Effector CD8-positive, alpha-beta T cell (primary cell): ENCODE measurements at places on chromosomes 5 and 9.

DNA sequence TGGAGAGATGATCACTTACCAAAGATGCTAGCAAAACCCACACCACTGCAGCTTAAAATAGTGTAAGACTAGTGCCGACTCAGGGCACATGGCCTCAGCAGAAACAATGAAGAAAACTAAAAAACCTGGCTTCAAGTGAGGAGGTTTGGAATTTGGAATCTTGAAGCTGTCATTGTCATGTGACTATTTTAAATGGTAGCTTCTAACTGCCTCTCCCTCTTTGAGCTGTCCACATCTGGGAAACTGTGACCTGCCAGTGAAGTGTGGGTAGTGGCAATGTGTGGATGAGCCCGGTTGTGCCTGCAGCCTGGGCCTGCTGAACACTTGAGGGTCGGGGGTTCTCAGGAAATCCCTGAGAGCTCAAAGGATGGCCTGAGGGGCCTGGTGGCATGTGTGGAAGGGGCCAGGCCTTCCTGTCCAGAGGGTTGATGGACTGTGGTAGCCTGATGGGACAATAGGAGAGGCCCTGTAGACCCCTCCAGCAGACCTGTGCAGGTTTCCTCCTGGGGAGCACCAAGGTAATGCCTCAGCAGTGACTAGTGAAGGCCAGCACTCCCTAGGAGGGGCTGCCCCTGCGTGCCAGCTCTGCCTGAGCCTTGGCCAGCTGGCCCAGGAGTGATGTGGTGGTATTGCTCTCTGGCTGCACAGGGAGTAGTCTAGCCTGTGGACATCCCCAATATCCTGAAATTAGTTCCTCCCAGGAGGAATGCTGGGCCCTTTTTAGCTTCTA, 13.6 kb downstream of the USP20 start:
- no peak for DNase-seq

GRCh38 chr9:89375191-89375760, 57.0 kb downstream of the SECISBP2 start:
- no peak for DNase-seq

GRCh38 chr5:148333262-148333849, 2.0 kb upstream of the SPINK9 start:
- DNase-seq, result no peak

GRCh38 chr5:74546796-74547195, 93.7 kb downstream of the ENC1 start:
- no peak for DNase-seq

GRCh38 chr5:169272111-169272510, 28.8 kb downstream of the SLIT3 start:
- no peak for DNase-seq

DNA sequence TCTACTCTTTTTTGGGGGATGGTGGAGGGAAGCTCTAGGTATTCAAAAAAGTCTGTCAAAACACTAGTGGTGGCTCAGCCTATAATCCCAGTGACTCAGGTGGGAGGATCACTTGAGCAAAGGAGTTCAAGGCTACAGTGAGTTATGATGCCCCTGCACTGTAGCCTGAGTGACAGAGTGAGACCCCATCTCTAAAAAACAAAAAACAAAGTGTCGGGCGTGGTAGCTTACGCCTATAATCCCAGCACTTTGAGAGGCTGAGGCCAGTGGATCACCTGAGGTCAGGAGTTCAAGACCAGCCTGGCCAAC, 15.8 kb upstream of the SLC35D2 start:
- no peak for DNase-seq

- no peak for DNase-seq
Measured at GRCh38 chr5:163439092-163439425, 1.7 kb downstream of the CCNG1 start.

- no peak for DNase-seq
Measured at GRCh38 chr9:95015569-95015968, 289.1 kb downstream of the AOPEP start.

GRCh38 chr5:160605266-160605665, 183.6 kb downstream of the PTTG1 start:
- no peak for DNase-seq

GRCh38 chr5:116466727-116467464, 107.7 kb downstream of the SEMA6A start:
- no peak for DNase-seq

- DNase-seq, result no peak
Measured at GRCh38 chr5:27742805-27743204, 704.4 kb upstream of the CDH9 start.

DNA sequence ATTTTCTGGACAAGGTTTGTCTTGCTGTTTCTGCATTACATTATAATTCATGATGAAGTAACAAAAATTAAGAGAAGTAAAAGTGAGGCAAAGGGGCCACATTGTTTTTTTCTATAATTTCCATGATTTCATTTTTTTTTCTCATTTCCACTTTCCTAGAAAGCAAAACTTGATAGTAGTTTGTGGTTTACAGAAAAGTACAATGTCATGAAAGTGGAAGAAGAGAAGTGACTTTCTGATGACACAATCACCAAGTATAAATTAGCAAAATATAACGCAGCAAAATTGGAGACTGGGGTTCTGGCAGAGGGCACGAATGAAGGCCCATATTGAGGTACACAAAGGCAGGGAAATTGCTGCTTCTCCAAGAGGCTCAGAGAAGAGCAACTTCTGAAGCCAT, 5.0 kb upstream of the IFNA14 start:
- DNase-seq, result no peak

DNA sequence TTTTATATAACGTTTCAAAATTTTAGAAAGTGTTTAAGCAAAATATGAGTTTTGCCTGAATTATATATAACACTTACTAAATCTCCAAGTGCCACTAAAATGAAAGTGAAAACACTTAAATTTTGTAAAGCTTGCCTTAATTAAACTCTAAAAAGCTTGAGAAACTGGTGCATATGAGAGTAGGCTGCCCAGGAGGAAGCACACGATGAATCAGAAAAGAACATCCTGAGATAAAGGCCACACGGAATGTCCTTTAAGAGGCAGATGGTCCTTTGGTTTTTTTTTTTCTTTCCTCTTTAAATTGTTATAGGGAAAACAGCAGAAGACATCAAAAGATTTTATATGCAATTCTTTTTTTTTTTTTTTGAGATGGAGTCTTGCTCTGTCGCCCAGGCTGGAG, 60.3 kb downstream of the HABP4 start:
- no peak for DNase-seq

DNA sequence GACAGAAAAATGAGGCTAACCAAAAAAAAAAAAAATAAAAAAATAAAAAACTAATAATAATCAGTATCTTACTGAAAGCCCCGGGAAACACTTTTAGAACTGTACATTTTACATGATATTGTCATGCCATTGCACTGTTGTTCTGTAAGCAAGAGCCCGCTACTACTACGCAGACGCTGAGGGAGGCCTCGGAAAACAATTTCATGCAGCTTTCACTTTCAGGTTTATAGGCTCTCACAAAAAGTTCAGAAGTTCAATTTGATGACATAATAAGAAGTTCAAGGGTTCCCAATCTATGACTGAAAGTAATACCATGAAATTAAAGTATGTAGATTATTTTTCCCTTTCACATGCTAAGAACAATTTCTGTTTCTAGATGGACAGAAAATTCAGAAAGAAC, 318.3 kb upstream of the ITGA1 start:
- DNase-seq, result no peak

DNA sequence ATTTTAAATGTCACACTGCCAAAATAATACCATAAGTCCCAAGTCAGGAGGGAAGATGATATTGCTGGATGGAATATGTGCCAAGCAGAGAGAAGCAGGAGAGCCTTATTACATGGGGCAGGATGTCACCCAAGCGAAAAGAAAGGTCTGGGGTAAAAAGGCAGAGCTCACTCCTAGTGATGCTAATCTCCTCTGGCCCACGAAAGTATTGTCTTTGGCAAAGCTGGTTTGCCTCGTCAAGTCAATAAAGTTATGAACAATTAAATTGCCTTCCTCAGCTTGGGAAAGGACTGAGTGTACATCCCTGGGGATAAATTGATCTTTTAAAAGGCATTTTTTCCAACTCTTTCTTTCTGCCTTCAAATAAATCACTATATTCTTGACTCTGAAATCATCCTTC, 220.6 kb downstream of the DMAC1 start:
- no peak for DNase-seq

- no peak for DNase-seq
Measured at GRCh38 chr9:37187713-37188439, 67.5 kb downstream of the ZCCHC7 start.

DNA sequence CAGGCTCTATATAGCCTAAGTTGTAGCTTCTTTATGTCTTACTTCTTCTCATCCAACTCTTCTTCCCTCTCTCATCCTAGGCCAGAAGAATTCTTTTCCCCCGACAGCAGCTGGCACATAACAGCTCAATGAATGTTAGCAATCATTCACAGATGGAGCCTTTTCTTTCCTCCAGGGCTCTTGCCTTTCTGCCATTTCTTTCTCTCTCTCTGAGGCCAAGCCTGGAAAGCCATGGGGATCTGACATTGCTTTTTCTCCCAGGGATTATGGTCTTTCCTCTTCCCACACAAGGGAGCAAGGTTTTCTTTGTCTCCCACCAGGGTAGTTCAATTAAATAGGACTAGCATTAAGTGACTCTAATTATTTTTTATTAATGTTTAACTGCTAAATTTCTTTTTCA, 20.5 kb downstream of the SMIM15 start:
- no peak for DNase-seq

DNA sequence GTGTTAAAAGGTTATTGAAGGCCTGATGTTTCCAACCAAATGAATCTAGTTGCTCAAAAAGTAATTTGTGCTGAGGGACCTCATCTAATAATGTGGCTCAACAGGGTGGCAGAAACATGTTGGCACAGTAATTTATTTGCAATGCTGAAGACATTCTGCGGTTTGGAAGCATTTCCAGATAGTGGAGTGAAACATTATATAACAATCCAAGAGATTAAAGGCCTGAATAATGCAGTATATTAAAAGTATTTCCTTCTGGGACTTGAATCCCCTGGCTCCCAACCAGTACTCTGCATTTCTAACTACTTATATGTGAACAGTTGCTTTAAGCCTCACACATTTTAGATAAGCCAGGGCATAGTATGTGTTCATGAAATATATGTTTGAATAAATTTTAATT, 25.9 kb upstream of the ALDH1A1 start:
- DNase-seq, result no peak

- no peak for DNase-seq
Measured at GRCh38 chr5:42351956-42352355, 71.3 kb upstream of the GHR start.

- DNase-seq, result no peak
Measured at GRCh38 chr9:85416715-85417114, 325.0 kb downstream of the AGTPBP1 start.

- no peak for DNase-seq
Measured at GRCh38 chr5:83026516-83026915, 50.7 kb downstream of the TMEM167A start.

- DNase-seq, result no peak
Measured at GRCh38 chr5:112551419-112552032, 132.4 kb upstream of the EPB41L4A start.

DNA sequence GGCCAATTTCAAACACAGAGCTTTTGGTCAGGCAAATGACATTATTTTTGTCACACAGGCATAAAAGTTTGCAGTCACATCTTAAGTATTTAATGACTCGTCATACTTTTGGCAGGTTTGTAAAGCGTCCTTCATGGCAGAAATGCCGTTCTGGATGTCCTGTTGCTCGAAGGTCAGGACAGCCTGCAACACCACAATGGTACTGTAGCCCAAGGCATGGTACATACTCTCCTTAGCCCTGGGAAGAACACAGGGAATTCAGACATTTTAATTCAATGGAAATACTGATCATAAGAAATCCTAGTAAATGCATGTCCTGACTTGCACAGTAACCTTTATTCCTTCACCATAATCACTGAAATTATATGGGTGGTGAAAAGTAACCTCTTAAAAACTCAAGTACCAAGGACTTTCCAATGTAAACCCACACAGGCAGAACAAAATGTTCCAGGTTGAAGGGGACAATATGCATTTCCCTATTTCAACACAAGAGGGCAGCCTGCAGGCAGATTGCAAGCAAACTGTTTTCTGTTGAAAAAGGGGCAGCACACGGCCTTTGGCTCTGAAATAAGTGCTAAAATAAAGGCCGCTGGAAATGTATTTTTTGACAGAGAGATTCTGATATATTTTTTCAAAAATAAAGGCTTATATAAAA, 95.7 kb downstream of the TTC39B start:
- DNase-seq, result peak; percentile 34

DNA sequence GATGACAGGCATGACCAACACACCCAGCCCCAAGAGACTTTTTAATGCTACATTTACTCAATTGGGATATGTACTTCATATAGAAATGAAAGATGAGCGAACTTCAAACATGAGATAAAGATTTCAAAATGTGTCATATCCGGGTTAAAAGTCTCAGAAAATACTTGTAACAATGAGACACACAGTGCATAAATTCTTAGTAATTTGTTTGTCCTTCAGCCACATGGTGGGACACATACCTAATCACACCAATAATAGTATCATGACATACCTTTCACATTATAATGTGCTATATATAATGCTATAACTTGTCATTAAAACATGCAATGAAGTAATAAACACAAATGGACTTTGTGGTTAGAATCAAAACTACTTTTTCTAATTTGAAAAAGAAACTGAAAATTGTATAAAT, 204.7 kb upstream of the RFX3 start:
- no peak for DNase-seq

DNA sequence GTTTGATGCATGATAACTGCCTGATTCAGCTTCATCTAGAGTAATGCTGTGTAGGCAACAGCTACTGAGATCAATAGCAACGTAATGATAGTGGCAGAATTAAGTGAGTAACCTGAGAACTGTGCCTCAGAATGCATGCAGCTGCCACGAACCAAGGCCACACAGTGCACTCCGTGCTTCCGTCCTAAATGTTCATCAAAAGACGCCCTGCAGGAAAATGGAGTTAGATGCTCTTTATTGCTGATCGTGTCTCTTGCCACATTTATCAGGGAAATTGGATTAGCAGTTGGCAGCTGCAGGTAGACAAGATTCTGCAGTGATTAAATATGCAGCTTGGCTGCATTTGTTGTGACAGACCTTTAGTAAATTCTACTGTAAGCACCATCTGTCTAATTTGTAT, 107.7 kb upstream of the TLX3 start:
- DNase-seq, result no peak

GRCh38 chr5:179244044-179244443, 101.2 kb downstream of the ADAMTS2 start:
- DNase-seq, result no peak
